EH (cell line): ENCODE measurements at places on chromosomes 2 and 18.

DNA sequence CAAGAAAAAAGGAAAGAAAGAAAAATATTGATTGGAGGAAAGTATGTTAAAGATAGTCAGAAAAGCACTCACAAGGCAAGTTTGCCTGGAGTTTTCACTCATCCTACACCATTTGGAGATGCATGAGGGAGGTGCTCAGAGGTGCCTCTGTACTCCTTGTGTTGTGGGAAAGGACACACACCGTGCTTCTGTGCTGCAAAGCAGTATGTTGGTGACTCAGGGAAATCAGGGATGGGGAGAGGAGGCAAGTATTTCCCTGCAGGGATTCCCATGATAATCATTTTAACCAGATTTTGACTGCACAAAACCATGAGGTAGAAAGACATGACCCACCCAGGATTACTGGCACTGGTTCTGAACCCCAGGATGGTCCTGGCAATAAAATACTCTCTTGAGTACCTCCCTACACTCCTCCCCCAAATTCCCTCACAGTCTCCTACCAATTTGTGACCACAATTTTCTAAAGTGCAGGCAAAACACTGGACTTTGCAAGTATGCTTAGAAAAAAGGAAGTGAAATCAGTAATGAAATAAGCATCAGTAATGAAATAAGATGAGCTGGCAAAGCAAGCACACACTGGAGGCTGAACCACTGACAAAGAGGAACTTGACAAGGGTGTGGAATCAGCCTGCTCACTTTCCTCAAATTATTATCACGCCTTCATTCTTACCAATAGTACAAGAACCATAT is 155.5 kb upstream of the ACVR2A start:
- no peak for DNase-seq

- peak; percentile 86 for DNase-seq
Measured at GRCh38 chr2:219249203-219249980, 3.7 kb upstream of the TUBA4B start.

DNA sequence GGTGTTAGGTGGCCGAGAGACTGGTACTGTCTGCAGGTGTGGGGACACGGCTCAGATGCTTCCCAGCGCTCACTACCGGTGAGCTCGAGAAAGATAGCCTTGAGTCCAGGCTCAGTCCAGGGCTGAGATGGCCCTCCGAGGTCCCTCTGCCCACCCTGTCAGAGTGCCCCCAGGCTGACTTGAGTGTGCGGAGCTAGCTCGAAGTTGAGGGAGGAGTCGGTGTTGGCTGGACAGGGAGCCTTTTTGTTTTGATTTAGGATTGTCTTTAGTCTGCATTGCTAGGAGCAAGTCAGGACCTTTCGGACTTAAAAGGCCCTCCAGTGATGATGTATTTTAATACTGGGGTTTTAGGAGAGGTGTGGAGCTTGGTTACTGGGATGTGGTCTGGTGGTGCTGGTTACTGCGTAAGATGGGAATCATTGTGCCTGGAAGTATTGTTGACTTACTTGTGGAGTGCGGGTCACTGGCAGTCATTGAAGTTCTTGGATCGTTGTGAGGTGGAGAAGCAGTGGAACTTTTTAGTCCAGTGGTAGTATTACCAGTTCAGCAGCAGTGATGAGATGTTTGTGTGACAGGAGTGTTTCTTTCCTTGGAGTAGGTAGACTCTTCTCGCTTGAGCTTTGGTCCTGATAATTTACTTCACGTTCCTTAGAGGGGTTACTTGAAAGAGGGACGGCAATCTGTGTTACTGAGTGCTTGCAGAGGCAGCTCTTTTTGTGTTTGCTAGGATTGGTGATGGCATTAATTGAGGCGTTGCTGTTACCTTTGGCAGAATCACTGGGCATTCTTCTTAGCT is 633 bp downstream of the KIAA1328 start:
- peak; percentile 36 for DNase-seq

GRCh38 chr2:109364217-109364616 is 235.2 kb downstream of the SH3RF3 start:
- DNase-seq, result no peak

- DNase-seq, result peak; percentile 52
Measured at GRCh38 chr2:229133155-229133772, 137.8 kb downstream of the PID1 start.

GRCh38 chr2:43438342-43438741 is 157.5 kb downstream of the THADA start:
- no peak for DNase-seq

- DNase-seq, result no peak
Measured at GRCh38 chr2:122391726-122392125, 636.3 kb downstream of the TSN start.

DNA sequence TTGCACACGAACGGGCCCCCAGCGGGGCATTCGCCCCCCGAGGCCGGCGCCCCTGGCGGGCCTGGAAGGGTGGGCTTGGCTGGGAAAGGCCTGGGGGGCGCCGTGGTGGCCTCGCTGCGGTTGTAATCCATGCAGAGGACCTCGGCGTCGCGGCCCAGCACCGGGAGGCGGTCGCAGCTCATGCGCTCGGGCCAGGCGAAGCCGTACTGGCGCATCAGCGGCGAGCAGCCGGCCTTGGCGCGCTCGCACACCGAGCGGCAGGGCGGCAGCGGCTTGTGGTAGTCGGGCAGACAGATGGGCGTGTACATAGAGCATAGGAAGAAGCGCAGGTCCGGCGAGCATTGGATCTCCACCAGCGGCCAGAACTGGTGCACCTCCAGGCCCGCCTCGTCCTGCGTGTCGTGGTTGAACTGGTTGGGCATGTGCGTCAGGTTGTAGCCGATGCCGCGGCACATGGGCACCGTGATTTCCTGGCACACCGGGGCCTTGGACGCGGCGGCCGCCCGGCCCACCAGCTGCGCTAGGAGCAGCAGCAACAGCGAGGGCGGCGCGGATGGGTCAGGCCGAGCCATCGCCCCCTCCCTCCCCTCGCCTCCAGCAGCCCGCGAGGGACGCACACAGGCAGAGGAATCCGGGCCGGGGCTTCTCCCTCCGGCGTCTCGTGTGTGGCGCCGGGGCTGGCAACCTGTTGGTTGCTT is 1.4 kb downstream of the FZD5 start:
- DNase-seq, result peak; percentile 56

- no peak for DNase-seq
Measured at GRCh38 chr2:177599139-177599688, 206.6 kb downstream of the AGPS start.

- DNase-seq, result no peak
Measured at GRCh38 chr2:210004881-210005280, 2.4 kb downstream of the RPE start.

DNA sequence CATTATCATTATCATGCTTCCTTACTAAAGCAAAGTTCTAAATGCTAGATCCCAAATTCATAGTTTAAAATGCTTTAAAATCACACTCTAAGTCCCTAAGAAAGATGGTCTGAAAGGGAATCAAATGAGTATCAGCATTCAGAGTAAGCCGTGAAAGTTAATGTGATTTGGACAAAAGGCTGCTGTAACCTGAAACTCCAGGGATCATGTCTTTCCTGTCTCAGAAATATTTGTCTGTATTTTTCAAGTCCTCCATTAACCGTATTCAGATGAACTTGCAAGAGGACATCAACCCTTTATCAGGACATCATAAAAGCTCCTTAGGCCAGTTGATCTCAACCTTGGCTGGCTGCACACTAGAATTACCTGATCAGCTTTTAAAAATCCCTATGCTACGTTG is 324.3 kb upstream of the PKDCC start:
- no peak for DNase-seq

- no peak for DNase-seq
Measured at GRCh38 chr2:150944315-150944714, 317.3 kb downstream of the RBM43 start.

DNA sequence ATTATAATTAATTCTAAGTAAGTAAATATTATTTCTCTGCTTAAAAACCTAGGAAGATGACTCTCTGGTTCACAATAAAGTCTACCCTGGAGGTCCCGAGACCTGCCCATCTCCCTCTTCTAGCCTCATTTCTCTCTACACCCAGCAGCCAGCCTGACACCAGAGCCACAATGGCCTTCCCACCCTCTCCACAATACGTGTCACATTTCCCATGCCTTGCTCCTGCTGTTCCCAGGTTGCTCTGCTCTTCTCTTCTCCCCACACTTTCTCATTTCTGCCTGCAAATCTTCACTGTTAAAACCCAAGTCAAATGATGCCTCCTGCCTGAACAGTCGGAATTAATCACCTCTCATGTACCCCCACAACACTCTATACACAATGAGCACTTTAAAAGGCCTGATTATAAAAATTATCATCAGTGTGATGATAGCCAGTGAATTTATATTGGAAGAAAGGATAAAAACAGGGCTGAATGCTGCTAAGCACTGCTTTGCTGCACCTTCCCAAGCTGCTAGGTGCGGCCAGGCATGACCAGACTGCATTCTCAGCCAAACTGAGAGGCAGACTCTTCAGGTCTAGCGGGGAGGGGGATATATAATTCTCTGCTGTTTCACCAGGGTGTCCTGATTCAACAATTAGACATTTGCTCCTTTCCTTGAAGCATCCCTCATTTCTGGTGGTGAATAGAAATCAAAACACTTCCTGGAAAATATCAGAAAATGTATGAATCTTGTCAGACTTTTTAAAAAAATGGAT is 160.6 kb downstream of the DTNA start:
- no peak for DNase-seq

DNA sequence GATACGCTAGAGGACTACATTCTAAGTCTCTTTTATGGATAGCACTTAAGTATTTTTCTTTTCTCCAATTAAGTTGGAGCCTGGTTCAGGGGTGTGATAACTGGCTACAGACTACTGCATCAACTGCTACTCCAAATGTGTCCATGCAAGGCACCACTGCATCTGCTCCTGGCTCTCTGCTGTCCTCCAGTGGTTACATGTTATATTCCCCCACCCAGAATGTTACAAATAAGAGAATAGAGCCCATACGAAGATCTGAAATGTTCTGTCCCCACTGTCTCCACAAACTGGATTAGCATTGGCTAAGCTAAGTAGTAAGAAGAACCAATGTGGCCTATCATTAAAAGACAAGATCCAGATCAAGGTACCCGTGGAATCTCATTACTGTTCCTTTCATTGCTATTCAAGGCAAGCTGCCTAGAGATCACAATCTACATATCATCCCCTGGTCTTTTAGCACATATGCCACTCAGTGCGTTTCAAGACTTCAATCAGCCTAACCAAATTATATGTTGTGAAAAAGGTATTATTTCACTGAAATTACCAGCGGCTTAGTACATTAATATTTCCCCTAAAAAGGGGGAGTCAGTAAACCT is 308.3 kb upstream of the SLC8A1 start:
- DNase-seq, result peak; percentile 77

GRCh38 chr2:3181416-3182010 is 196.1 kb downstream of the EIPR1 start:
- no peak for DNase-seq

DNA sequence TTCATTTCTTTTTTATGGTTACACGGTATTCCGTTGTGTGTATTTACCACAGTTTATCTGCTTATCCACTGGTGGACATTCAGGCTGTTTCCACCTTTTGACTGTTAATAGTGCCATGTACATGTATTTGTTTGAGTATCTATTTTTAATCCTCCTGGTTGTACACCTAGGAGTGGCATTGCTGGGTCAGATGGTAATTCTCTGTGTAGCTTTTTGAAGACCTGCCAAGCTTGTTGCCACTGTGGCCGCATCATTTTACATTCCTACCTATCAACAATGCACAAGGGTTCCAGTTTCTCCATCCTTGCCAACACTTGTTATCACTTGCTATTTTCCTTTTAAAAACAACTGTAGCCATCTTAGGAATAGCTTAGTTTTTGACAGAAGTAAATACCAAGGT is 13.3 kb downstream of the MPHOSPH10 start:
- no peak for DNase-seq

DNA sequence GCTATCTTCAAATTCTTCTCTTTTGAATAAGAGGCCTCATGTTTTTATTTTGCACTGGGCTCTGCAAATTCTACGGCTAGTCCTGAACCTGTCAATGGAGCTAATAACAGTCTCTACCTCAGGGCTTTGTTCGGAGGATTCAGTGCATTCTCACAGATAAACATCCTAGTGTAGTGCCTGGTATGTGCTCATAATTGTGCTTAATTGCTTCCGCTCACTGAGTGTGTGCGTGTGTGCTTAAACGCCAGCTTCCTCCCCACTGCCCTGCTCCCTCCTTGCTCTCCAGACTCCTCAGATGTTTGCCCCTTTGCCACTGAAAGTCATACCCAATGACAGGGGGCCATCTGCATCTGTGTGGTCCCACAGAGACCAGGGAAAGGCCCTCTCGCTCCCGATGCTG is 6.7 kb downstream of the GYPC start:
- DNase-seq, result no peak

- peak; percentile 95 for DNase-seq
Measured at GRCh38 chr2:128374001-128374710, 55.5 kb upstream of the HS6ST1 start.
